ENCODE measurements at places on chromosomes 6 and 20. TPM values are rescaled to one million over a fixed set of nuclear protein-coding genes. Genes with fewer than 3 reads are reported as not detected.
A peak's percentile ranks its signal among the peaks of the same experiment; 100 is the strongest.

The SAPCD1 gene
- total RNA-seq, result 12.8 TPM

The XKR7 gene
- total RNA-seq, result not detected

The CGA gene
- total RNA-seq, result not detected

The SLPI gene
- not detected for total RNA-seq

The BRD2 gene
- 336 TPM for total RNA-seq

The LRRC73 gene
- not detected for total RNA-seq

The PRICKLE4 gene
- not detected for total RNA-seq

The GSTA2 gene
- total RNA-seq, result not detected

DNA sequence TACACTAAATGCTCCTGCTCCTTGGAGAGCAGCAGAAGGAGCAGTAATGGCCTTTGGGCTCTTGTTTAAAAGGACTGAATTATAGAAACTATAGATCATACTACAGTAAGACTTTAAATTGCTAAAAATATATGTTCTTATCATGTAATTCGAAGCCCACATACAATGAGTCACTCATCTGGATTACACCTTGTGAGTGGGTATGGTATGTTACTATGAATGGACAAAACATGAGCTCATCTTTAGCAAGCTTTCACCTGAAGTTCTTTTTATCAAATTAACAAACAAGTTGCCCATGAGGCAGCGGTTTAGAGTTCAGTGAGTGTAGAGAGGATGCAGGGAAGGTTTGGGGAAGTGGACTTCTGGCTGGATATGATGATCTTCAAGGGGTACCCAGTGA is 114.4 kb upstream of the CCN2 start:
- no peak for DNase-seq

DNA sequence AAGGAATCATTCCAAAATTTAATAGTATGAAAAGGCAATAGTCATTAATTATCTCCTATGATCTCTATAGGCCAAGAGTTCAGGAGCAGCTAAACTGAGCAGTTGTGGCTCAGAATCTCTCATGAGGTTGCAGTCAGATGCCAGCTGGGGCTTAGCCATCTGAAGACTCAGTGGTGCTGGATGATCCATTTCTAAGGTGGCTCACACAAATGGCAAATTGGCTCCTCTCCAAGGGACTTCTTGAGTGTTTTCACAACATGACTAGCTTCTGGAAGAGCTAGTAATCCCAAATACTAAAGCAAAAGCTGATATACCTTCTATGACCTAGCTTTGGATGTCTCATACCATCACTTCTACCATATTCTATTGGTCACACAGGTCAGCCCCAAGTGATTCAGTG is 104.2 kb downstream of the HAO1 start:
- no peak for DNase-seq

DNA sequence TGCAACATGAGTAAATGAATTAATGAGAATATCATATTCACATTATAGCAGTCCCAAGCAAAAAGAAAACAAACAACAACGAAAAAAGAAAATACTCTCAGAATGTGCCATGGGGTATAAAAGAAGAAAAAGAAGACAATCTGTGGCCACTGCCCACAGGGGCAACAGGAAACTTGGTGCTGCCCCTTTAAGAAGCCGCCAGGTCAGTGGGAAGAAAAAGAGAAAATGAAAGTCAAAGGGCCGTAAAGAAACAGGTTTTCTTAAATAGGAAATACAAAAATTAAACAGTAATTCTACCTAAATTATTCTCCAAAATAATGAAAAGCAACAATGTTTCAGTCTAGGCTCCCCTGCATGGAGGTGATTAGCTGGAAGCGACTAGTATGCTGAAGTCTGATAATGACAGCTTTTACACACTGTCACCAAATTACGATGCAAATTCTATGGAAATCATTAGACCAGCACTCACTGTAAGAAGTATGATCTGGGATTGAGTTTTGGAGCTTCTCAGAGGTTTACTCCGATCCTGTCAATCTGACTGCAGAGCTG is 23.6 kb downstream of the GMDS start:
- DNase-seq, result no peak

GRCh38 chr6:135250234-135250633 is 69.1 kb downstream of the MYB start:
- DNase-seq, result no peak

- DNase-seq, result no peak
These were observed 130.8 kb downstream of the OGFRL1 start for GRCh38 chr6:71419217-71420094.

- no peak for DNase-seq
These were observed 123.1 kb upstream of the CDYL start for GRCh38 chr6:4653141-4653540.

DNA sequence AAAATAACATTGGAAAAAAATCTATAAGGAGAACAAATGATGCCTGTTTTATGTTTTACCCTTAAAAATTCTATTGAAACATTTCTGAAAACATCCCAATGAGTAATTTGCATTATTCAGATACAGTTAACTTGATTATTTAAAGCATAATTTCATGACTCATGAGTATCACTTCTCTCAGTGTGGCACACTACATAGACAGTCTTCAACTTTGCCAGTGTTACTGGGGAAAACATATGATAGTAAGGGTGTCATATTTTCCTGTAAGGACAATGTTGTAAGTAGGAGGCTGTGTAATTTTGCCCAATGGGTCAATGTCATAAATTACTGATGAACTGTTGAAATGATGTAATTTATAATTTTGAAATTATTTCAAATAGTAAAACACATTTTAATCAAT is 125.5 kb downstream of the PHACTR1 start:
- DNase-seq, result no peak

DNA sequence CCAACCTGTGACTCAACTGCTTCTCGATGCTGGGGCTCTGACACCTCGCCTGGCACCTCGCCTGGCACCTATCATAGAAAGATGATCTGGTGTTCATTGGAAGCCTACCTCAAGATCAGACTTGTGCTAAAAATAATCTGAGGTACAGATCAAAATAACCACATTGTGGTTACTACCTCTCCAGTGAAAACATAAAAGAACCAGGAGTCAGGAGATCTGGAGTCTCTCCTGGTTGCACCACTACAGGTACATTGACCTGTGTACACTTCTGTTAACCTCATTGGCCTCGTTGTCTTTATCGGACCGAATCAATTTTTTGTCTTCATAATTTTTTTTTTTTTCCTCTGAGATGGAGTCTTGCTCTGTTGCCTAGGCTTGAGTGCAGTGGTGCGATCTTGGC is 695.9 kb downstream of the HDGFL1 start:
- no peak for DNase-seq

DNA sequence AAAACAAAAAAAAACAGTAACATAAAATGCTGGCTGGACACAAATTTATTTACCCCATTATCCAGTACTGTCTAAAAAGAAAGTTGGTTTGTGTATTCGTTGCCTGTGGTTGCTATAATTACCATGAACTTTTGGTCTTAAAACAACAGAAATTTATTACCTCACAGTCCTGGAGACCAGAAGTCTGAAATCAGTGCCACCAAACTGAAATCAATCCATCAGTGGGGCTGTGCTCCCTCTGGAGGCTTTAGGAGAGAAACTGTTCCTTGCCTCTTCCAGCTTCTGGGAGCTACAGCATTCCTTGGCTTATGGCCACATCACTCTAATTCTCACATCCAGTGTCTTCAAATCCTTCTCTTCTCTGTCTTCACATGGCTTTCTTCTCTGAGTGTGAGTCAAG is 79.4 kb downstream of the SNX5 start:
- DNase-seq, result no peak

DNA sequence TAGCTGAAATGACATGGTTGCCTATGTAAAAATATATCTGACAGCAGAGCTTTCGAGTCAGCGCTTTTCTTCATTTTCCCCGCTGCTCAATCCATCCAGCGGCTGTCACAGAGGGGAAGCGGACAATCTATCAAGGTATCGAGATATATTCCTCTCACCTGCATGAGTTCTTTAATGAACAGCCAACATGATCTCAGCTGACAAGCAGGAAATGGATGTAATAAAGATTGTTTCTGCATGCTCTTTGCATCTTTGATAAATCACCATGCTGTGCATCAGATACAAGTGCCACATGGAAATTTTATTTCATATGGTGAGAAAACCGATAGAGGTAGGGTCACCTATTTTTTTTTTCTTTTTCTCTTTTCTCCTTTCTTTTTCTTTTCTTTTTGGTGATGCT is 602.3 kb upstream of the MMS22L start:
- DNase-seq, result no peak

- peak; percentile 61 for DNase-seq
These were observed 60.4 kb downstream of the SCAND1 start for GRCh38 chr20:35893942-35894341.

DNA sequence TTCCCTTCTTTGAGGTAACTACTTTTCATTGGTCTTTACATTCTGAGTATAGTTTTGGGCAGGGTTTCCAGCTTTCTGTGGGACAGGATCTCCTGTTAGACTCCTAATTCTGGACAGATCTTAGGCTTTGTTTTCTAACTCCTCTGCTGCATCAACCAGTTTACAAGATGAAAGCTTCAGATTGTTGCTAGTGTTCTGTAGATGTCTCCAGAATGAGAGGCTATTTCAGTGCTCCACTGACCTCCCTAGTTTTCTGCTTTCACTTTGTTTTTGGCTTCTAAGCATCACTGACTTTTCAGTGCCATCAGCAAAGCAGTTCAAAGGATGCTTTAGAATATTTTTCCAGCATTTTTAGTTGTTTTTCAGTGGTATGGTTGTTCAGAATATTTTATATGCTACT is 101.4 kb downstream of the LIN28B start:
- no peak for DNase-seq

- DNase-seq, result no peak
These were observed 14.9 kb downstream of the FGD2 start for GRCh38 chr6:37020381-37020780.

- DNase-seq, result no peak
These were observed 157.6 kb downstream of the SLC35B3 start for GRCh38 chr6:8277769-8278168.

- DNase-seq, result no peak
These were observed 203.8 kb upstream of the LRFN2 start for GRCh38 chr6:40791004-40791403.

- DNase-seq, result no peak
These were observed 45.9 kb downstream of the SLC22A3 start for GRCh38 chr6:160393891-160394653.

DNA sequence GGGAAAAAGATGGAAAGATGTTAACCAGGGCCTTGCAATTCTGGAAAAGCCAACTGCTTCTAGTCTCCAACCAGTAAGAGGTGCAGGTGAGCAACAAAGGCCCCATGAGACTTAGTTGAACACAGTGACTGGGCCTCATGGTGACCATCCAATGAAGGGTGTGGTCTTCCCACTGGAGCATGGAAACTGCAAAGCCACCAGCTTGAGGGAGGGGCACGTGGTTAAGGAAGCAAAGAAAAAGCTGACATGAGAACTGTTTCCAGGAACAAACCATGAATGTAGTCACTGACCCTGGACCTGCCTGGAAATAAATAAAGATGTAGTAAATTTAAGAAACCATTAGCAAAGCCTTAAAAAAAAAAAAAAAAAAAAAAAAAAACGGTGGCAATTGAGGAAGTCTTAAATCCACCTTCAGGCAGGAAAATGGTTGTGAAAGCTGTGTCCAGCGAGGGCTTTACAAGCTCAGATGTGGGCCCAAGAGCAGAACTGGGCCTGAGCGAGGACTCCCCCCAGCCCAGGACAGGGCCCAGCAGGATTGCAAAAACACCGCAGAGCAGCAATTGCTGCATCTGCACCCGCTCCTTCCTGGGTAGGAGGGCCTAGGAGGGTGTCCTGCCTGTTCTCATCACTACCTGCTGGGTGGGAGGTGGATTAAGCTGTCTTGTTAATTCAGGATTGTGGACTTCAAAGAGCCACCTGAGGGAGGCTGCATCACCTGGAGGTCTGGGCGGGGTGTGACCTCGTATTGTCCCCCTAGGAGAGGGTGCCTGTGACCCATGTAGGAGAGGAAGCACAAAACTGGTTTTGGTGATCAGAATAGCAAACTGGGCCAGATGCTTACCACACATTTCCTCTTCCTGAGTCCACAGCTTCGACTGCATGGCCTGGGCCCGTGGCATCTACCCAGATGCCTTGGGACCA is 10.3 kb downstream of the GFRA4 start:
- DNase-seq, result peak; percentile 43

DNA sequence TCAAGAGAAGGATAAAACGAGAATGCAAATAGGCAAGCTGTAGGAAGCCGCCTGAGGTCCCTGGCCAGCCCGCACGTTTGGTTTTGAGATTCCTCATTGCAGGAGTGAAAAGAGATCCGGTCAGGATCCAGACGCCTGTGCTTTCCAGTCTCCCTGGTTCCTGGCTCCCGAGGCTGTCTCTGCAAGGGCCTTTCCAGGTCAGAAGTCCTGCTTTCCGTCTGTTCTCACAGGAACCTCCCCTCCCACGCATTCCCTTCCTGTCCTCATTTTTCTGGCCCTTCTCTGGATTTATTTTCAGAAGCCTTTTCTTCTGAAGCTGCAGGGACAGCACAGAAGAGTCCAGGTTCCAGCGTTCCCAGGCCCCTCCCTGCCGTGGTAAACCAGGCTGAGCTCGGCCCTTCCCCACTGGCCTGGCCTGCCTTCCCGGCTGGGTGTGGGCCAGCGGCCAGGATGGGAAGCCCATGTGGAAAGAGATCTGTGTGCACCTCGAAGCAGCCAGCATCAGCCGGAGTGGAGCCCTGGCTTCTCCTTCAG is 54.0 kb downstream of the TMEM242 start:
- DNase-seq, result no peak

GRCh38 chr6:149132336-149132735 is 185.2 kb upstream of the TAB2 start:
- no peak for DNase-seq

DNA sequence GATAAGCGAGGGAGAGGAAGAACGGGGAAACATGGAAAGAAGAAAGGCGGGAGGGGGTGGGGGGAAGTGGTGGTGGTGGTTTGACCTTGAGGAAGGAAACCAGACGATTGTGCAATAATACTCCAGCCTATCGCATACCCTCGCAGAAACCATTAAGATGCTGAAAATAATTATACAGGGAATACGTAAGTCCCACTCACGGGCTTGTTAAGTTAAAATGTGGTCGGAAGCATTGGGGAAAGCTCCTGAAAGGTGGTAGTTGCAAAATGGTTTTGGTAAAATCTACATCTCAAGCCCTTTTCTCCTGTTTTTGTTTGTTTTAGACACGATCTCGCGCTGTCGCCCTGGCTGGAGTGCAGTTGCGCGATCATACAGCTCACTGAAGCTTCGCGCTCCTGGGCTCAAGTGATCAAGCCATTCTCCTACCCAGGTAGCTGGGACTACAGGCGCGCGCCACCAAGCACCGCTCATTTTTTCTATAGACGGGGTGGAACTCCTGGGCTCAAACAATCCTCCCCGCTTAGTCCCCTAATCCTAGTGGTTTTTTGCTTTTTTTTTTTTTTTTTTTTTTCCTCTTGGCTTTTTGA is 128.9 kb upstream of the ZNF184 start:
- no peak for DNase-seq

- DNase-seq, result no peak
These were observed 48.2 kb downstream of the CENPW start for GRCh38 chr6:126388104-126388598.

GRCh38 chr6:167735084-167735950 is 91.4 kb upstream of the AFDN start:
- no peak for DNase-seq

- DNase-seq, result no peak
These were observed 16.6 kb downstream of the POM121L2 start for GRCh38 chr6:27295301-27296079.
